Stimulated activated CD8-positive, alpha-beta memory T cell treated with anti-CD3 and anti-CD28 coated beads, Interleukin-15, amount 100 ng/mL, for 48 hours (primary cell): ENCODE measurements at places on chromosomes 4 and X.

GRCh38 chr4:61440321-61440720, 240.2 kb downstream of the ADGRL3 start:
- no peak for DNase-seq

- no peak for DNase-seq
These were observed 18.0 kb downstream of the TBC1D9 start for GRCh38 chr4:140738139-140738538.

GRCh38 chr4:118997601-118998000, 108.9 kb downstream of the SYNPO2 start:
- no peak for DNase-seq

- no peak for DNase-seq
These were observed 44.8 kb downstream of the CLDN34 start for GRCh38 chrX:10011991-10012390.

DNA sequence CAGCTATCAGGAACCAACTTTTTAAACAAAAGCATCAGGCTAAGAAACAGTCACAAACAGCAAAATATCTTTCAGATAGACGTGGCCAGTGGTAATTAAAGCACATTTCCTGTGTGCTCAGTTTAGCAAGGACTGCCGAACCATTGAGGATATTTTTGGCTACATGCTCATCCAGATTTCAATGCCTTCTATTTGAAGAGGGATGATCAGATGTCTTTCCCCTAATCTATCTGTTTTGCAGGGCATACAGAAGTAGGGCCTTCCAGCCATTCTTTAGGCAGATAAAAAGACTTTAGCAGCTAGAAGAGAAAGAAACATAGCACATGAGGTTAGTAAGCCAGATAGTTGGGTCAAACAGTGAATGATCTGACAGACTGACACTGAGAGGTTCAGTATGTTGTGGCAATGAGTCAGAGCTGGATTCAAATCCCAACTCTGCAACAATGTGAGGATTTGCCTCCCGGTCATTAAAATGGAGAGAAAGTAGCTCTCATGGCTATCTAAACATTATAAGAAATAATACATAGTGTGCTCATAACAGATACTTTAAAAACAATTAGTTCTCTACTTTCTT, 100.0 kb upstream of the PRKG2 start:
- DNase-seq: no peak

DNA sequence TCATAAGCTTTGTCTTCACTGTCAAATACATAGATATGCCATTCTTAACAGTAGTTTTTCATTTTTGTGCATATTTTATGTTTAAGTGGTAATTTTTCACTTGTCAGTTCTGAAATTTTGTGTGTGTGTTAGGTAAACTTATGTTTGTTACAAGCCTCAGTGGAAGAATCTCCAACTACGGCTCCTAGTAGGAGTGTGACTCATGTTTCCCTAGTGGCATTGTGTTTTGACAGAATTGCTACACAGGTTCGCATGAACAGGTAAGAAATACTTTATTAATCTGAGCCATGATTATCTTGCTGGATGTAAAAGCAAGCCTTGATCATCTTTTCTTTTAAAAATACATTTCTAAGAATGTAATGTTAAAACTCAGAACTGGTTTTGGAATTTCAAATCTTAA, 94.4 kb downstream of the BLTP1 start:
- DNase-seq: no peak
